ENCODE measurements at places on chromosomes 7 and 10. TPM values are rescaled to one million over a fixed set of nuclear protein-coding genes. Genes with fewer than 3 reads are reported as not detected.

GRCh38 chr10:22476601-22477321 is 131.5 kb downstream of the SPAG6 start:
- no peak for DNase-seq

GRCh38 chr10:35133586-35133985 is 6.9 kb downstream of the CREM start:
- no peak for DNase-seq

DNA sequence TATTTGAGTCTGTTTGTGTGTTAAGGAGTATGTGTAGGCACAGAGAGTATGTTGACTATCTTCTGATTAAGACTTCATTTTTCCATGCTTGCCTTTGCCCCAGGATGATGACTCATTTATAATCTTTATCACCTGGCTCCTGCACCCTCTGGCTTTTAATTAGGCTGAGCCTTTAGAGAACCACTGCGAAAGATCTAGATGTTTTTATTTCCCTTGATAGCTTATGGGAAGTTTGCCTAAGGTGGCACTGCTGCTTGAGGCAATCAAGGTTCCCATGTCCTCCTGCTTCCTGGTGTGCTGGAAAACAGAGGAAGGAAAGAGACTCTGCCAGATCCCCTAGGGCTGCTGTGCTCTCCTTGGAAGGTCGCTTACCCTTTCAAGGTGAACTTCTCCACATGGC is 114.6 kb downstream of the ARL4A start:
- no peak for DNase-seq

- DNase-seq, result peak; percentile 60
These were observed 22.7 kb downstream of the FAM237B start for GRCh38 chr7:90298145-90299038.

GNG11 gene
- total RNA-seq, result 83.1 TPM
